ENCODE measurements at places on chromosomes 1 and 21.

GRCh38 chr1:114342376-114342775 lies 168.6 kb downstream of the TRIM33 start:
- DNase-seq: peak; percentile 82

GRCh38 chr1:24108334-24109165 lies 3.4 kb downstream of the MYOM3 start:
- no peak for DNase-seq

DNA sequence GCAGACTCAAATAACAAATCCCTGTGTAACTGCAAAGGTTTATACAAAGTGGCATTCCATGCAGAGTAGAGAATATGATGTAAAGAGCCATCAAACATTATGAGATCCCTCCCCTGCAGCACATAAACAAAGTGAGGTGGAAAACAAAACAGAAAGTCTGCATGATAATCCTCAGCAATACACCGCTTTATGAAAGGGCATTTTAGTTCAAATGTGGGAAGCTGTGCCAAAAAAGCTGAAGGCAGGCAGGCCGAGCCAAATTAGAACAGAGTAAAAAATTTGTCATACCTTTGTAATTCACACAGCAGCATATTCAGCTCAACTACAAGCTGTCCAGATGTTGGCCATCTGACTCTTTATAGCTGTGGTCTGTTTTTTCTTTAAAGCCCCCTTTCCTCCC lies 113.5 kb downstream of the LHX9 start:
- DNase-seq: no peak

DNA sequence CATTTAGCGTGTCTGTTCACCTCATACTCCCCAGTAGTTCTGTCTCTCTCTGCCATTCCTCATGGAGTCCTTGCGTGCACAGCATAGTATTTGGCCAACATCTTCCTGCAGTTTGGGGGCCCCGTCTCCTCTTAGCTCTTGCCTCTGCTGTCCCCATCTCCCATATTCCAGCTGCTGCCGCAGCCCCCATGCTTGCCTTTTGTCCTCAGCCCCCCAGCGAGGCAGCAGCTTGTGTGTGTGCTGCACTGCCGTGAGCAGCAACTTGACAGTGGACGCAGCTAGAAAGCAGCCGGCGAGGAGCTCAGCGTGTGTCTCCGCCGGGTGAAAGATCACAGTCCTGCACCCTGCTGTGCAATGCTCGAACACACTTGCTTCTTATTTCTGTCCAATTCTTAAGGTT lies 164.2 kb upstream of the COL6A1 start:
- DNase-seq: no peak

- DNase-seq: no peak
These were observed 381.2 kb downstream of the PTPRC start for GRCh38 chr1:199020051-199020450.

- DNase-seq: no peak
These were observed 154.3 kb downstream of the IGSF21 start for GRCh38 chr1:18261891-18262290.

GRCh38 chr1:39154553-39155421 lies 49.7 kb upstream of the MACF1 start:
- no peak for DNase-seq

- no peak for DNase-seq
These were observed 15.3 kb downstream of the DNAJC11 start for GRCh38 chr1:6686294-6686693.

DNA sequence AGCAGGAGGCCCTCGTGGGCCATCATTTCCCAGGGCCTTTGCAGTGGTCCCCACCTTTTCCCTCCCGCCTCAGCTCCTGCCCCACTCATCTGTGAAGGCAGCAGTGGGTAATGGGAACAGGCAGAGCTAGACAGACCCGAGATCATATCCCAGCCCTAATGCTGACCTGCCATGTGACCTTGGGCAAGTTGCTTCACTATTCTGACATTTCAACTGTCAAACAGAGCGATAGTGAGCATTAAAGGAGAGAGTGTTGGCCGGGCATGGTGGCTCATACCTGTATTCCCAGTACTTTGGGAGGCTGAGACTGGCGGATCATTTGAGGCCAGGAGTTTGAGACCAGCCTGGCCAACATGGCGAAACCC lies 51.7 kb downstream of the RPS6KA1 start:
- DNase-seq: no peak

DNA sequence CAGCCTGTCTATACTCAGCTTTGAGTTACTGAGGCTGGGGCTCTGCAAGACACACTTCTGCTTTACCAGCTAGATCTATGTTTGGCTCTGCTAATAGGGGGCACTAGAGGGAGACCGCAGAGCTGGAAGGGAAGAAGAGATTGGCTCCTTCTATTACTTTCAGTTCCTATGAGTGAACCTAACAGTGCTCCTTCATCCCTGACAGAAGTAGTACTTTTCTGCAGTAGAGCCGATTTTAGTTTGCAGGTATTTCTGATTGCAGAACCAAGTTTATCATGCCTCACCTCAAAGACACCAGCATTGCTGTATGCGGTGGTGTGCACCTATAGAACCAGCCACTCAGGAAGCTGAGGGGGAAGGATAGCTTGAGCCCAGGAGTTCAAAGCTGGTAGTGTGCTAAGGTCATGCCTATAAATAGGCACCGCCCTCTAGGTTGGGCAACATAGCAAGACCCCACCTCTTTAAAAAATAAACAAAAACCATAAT lies 5.7 kb upstream of the ZDHHC18 start:
- no peak for DNase-seq

GRCh38 chr1:160427625-160428024 lies 27.3 kb downstream of the VANGL2 start:
- no peak for DNase-seq

GRCh38 chr1:173333581-173333980 lies 126.5 kb upstream of the TNFSF4 start:
- DNase-seq: no peak

DNA sequence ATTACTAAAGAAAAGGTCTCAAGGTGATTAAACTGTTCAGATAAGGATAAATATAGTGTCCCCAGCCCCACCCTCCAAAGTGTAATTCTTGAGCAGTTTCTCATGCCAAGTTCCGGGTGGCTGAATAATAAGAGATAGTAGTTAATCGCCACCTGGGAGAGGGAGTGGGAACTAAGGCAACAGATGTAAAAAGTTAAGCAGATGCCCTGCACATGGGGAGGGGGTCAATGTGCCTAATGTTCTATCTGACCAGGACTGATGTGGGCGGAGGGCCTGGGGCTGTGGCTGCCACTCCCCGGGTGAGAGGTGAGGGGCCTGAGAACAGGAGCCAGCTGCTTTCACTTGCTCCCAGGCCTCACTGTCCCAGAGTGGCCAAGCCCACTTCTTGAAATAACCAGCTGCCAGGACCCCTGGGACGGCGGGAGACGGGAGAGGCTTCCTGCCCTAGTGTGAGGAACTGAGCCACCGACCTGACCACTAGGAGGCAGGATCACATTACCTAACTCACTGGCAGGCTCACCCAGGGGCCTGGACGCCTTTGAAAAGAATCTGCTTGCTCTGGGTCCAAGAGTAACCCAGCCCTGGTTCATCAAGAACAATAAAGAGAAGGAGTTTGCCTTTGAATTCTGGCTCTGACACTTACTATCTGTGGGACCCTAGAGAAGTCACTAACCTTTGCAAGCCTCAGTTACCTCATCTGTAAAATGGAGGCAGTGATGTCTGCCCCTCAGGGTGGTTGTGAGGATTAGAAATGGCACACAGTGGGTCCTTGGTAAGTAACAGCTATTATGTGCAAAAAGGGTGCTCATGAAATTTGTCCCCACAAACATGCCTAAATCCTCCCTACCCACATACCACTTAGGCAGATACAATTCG lies 179.2 kb downstream of the ATG4C start:
- DNase-seq: no peak

GRCh38 chr1:110255392-110255787 lies 45.3 kb downstream of the KCNC4 start:
- no peak for DNase-seq

DNA sequence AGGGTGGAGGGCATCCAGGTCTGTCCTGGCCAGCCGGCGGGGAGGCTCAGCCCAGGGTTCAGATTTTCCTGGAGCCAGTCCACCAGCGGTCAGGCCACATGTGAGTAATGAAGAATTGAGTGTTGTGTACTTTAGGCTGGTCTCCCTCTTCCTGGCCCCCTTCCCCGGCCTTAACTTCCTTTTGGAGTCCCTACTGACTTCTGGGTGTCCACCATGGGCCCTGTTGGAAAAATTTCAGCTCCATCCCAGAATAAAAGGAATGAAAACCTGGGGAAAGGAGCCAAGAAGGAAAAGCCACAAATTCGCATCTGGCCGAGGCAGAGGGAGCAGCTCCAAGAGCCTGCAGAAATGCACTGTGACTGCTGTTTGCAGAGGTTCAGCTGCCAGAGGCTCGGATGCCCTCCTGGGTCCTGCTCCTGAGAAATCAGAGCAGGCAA lies 35.5 kb upstream of the HHAT start:
- peak; percentile 91 for DNase-seq

GRCh38 chr1:9481048-9481447 lies 58.2 kb upstream of the SLC25A33 start:
- no peak for DNase-seq

GRCh38 chr1:43296207-43296606 lies 4.6 kb upstream of the TIE1 start:
- DNase-seq: no peak

GRCh38 chr1:33349081-33349759 lies 28.3 kb upstream of the A3GALT2 start:
- DNase-seq: no peak

DNA sequence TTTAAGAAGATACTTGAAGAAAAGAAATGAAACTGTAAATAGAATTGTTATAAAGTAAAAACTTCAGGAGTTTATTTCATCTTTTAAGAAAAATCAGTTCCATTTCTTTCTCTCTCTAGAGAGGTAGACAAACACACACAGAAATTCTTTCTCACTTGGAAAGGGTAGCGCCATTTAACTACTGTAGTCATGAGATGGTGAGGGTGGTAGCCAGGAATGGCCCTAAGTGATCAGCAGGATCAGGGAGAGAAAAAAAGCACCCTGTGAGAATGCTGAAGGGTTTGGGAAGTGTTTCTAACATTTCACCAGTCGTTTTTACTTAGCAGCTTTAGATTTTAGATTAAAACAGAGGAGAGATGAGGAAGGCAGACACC lies 205.7 kb upstream of the RUNX1 start:
- no peak for DNase-seq

DNA sequence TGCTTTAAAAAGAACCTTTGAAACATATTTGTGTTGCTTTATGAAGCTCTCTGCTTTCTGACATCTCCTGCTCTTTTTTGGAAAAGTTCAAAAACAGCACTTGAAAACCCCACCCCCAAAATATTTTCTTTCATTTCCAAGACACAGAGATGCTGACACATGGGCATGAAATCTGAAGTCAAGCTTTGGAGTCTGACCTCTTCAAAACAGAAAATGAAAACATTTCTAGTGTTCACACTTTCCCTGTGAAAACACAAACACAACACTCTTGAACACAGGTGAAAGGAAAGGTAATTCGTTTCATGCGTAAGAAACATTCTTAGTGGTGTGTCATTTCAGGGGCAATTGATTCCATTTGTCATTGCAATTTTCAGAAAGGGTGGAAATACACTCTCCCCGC lies 10.8 kb downstream of the NGF start:
- DNase-seq: no peak

GRCh38 chr21:31374395-31374794 lies 30.3 kb upstream of the TIAM1 start:
- DNase-seq: no peak

- DNase-seq: no peak
These were observed at the start of gene VANGL1 for GRCh38 chr1:115641762-115642167. Gene VANGL1, plus strand, starts transcription at chr1:115641970. Its CDS starts 9,444 bp downstream, at chr1:115651414.

DNA sequence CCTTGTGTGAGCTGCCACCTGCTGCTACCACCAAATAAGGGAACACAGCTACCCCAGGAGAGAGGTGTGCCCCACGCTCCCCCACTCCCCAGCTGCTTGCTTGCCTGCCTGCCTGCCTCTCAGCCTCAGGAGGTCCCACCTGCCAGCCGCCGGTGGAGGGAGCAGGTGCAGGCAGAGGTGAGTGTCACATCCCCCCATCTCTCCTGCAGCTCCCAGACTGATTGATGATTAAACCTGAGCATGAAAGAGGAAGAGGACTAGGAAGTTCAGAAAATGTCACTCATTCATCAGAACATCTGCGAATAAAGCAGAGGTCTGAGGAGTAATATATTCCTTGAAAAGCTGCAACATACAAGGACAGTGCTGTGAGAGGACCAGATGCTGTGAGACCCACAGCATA lies 58.6 kb upstream of the HIVEP3 start:
- peak; percentile 25 for DNase-seq

DNA sequence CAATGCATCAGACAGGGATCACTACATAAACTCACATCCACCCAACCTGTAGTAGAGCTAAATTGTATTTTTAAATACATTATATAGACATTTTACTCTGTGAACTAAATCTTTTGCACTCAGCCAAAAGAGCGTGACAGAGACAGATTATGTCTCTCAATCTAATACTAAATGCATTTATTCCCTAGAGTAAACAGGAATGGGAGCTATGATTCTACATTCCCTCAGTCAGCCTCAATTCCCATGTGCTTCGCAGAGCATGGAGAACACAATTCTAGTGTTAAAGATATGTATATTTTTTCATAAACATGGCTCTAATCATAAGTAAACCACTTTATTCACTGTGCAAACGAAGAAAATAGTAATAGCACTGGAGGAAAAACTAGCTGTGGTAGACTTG lies 16.5 kb downstream of the PIGK start:
- DNase-seq: no peak

DNA sequence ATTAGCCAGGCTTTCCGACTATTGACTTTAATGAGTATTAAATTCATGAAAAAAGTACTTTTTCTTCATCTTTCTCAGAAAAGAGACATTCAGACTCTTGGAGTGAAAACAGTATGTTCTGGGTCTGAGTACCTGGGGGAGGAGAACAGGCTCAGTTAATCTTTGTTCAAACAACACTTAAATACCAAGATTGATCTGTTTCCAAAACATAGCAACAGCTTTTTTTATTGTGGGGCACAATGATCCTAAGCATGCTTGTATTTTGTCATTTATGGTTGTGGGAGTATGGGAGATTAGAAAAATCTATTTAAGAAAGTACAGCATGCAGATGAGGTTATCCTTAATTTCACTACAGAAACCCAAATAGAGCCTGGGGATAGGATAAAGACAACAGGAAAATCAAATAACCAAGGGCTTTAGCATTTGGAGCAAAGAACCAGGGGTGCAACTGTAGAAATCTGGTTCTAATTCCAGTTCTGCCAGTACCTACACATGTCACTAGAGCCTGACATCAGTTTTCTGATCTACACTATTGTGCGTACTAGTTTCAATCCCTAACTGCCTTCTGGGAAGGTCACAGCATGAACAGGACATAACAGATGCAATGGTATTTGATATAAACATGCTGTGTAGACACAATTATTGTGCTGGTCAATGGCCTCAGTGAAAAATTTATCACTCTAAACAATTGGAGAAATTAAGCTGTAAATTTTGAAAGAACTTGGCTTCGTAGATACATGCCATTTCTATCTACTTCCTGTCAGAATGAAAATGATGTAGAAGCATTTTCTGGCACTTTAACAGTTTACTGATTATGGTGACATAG lies 91.2 kb downstream of the KCNK1 start:
- no peak for DNase-seq

DNA sequence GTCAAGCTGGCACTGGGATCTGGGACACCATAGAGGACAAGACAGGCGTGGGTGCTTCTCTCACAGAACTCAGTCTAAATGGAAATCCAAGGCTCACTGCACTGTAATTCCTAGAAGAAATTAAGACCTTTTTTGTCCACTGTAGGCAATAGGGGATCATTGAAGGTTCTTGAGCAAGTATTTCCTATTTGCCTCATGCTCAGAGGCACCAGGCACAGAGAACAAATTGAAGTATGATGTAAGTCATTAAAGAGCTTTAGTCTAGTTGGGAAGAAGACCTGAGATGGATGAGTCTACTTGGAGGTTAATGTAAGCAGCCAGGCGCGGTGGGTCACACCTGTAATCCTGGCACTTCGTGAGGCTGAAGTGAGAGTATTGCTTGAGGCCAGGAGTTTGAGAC lies 34.6 kb downstream of the EIF2D start:
- no peak for DNase-seq

Data from vagina (tissue), 2 donors.